Activated T-cell treated with anti-CD3 and anti-CD28 coated beads, Interleukin-2, amount 50 U/mL, for 24 hours (primary cell): ENCODE measurements at places on chromosomes 2 and 18.

GRCh38 chr18:68847219-68847837 is 49.4 kb downstream of the CCDC102B start:
- H3K4me3 ChIP-seq, result no peak overlapping the region
- no peak overlapping the region for H3K27ac ChIP-seq
- no peaks in the 10 kb centered on the region for H3K4me1 ChIP-seq
- no peaks in the 10 kb centered on the region for H3K27me3 ChIP-seq
- DNase-seq, result no peak
- H3K36me3 ChIP-seq, result no peaks in the 10 kb centered on the region

GRCh38 chr18:79695856-79696850 is 16.6 kb downstream of the CTDP1 start:
- no peak overlapping the region for H3K4me3 ChIP-seq
- H3K27ac ChIP-seq, result peak overlapping the region; percentile 40
- DNase-seq, result no peak
- H3K36me3 ChIP-seq, result peaks cover 72% of the 10 kb centered on the region

GRCh38 chr2:35314049-35314448 is 1041.5 kb upstream of the CRIM1 start:
- no peak overlapping the region for H3K27ac ChIP-seq
- DNase-seq, result no peak
- H3K27me3 ChIP-seq, result no peaks in the 10 kb centered on the region

DNA sequence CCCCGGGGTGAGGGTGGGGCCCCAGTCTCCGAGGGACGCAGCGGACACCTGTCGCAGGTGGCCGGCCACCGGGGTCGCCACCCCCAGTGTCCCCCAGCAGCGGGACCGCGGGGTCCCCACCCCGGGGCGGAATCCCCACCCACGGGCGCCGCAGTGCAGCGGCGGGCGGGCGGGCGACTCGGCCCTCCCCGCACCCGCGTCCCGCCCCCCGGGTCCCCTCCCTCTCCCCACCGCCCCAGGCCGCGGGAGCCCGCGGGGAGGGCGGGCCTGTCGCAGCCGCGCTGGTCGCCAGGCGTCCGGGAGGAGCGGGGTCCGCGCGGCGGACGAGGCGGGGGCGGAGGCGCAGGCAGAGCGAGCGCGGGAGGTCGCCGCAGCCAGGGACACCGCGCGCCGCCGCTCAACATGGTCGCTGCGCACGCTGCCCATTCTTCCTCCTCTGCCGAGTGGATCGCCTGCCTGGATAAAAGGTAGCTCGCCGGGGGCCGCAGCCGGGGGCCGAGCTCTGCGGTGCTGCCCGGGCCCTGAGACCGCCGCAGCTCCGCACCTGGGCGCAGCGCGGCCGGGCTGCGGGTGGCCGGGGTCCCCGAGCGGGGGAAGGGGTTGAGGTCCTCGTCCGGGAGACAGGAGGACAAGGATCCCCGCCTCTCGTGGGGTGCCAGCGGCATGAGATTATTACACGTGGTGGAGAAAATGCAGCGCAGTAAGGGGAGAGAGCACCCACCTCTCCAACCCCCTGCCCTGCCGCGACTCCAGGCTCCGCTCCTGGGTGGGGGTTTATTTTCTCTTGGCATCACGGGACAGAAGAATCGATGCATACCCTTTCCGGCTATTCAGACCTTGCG is at the start of gene RAPGEF4:
RAPGEF4 (plus strand) TSS at position 264 of the 842 bp plus-strand sequence; CDS start at position 403, 139 bp downstream.
- DNase-seq, result peak; percentile 31
- H3K27ac ChIP-seq, result no peak within 1 kb of the TSS
- peaks cover 8% of the 10 kb centered on the region for H3K4me1 ChIP-seq
- H3K4me3 ChIP-seq, result peak within 1 kb of the TSS; percentile 75

DNA sequence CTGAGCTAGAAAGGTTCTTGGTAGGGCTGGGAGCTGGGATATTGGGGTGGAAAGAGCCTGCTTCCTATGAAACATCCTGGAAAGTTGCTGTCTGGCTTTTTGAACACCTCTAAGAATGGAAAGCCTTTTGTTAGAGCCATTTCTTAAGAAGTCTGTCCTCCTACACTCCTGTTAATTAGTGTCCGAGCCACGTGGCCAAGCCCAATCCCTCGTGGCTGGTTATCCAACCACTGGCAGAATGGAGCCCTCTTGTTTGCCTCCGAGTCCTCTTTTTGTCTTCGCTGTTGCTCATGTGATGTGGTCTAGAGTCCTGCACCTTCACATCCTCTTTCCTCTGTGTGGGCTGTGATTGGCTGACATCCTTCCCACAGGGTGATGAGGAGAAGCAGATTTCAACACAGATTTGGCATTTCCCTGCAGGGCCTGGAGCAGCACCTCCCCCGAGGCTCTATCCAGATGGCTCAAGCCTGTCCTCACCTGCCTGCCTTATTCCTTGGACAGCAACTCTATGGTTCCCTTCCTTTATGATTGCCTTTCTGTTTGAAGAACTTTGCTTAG is 8.2 kb upstream of the TOGARAM2 start:
- peaks cover 6% of the 10 kb centered on the region for H3K4me1 ChIP-seq
- H3K36me3 ChIP-seq, result no peaks in the 10 kb centered on the region
- no peak overlapping the region for H3K4me3 ChIP-seq
- H3K27ac ChIP-seq, result no peak overlapping the region
- DNase-seq, result no peak

- no peak for DNase-seq
- H3K4me3 ChIP-seq, result no peak overlapping the region
- no peaks in the 10 kb centered on the region for H3K36me3 ChIP-seq
- H3K4me1 ChIP-seq, result no peaks in the 10 kb centered on the region
- H3K27me3 ChIP-seq, result no peaks in the 10 kb centered on the region
- no peak overlapping the region for H3K27ac ChIP-seq
These were observed 295.9 kb upstream of the LINC00305 start for GRCh38 chr18:64444819-64445218.

GRCh38 chr18:62844850-62845643 is 129.7 kb downstream of the PHLPP1 start:
- no peaks in the 10 kb centered on the region for H3K27me3 ChIP-seq
- H3K36me3 ChIP-seq, result peaks cover 6% of the 10 kb centered on the region

DNA sequence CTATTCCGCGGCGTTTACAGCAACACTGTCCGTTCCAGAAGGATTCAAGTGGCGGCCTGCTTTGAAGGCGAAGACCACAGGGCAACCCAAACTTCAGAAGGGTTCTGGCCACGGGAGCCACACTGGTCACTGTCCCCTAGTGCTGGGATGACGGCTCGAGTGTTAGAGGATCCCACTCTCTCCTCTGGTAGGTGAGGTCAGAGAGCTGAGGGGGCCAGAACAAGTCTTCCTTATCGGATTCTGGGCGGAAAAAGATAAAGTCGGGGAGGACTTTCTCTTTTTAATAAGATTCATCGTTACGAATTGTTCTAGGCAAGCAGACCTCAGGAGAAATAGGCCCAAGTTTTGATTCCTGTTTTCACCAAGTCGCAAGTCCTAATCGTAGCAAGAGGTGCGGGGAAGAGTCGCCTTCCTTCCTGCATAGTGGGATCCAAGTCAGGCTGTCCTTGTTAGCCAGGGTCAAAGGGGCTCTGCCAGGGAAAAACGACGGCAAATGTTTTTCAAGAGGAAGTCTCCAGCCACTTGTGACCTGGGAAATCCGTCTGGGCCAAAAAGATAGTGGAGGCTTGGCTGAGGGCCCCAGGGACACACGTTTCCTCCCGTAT is 864 bp upstream of the MYL12A start:
- peaks cover 46% of the 10 kb centered on the region for H3K4me1 ChIP-seq
- H3K27ac ChIP-seq, result peak overlapping the region; percentile 97
- H3K27me3 ChIP-seq, result no peaks in the 10 kb centered on the region
- peak; percentile 55 for DNase-seq
- H3K36me3 ChIP-seq, result peaks cover 64% of the 10 kb centered on the region

GRCh38 chr2:128835974-128836373 is 517.3 kb upstream of the HS6ST1 start:
- no peak overlapping the region for H3K27ac ChIP-seq
- H3K27me3 ChIP-seq, result no peaks in the 10 kb centered on the region
- no peaks in the 10 kb centered on the region for H3K36me3 ChIP-seq
- no peaks in the 10 kb centered on the region for H3K4me1 ChIP-seq
- no peak overlapping the region for H3K4me3 ChIP-seq

DNA sequence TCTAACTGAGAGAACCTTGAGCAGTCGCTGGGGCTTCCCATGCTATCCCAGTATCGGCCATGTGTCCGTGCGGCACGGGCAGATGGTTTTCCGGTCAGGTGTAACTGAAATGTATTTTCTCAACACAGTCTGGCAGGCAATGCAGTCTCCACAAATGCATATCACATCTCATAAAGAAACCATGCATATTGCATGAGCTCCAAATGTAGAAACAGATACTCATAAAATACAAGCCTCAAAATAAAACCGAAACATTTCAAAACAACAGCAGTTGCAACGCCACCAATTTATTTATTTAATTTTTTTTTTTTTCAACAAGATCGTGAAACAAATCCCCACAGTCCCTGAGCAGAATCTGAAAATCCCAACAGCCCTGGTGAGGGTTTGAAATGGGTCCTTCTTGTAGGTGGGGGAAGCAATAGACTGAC is 299.4 kb downstream of the LPIN1 start:
- no peak overlapping the region for H3K4me3 ChIP-seq
- no peak overlapping the region for H3K27ac ChIP-seq
- H3K27me3 ChIP-seq, result no peaks in the 10 kb centered on the region

DNA sequence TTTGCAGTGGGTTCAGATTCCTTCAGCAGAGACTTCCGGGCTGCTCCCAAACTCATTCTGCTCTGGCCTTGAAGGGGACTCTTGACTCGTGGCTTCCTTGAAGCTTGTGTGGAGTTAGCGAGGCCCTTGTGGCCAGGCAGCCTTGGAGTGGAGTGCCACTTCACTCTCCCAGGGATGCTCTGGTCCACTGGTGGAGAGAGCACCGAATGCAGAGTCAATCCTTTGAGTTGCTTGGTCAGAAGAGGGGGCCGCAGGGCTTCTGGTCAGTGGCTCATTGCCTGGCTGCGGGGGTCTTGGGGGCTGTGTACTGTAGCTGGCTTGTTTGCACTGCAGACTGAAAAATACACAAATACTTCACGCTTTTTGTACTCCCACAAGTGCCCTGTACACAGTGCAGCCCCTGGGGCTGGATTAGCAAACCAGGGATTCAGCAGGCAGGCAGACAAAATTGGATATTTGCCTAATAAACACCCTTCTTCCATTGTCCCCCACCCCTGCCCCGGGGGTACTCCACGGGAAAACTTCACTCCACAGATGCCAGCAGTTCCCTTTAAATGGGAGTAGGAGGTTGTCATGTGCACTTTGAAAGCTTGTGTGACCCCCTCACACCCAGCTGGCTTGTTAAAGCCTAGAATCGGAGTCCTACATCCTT is 3.2 kb downstream of the GLI2 start:
- H3K36me3 ChIP-seq, result no peaks in the 10 kb centered on the region
- DNase-seq, result no peak
- H3K27ac ChIP-seq, result no peak overlapping the region
- H3K4me3 ChIP-seq, result no peak overlapping the region
- peaks cover 82% of the 10 kb centered on the region for H3K27me3 ChIP-seq
- H3K4me1 ChIP-seq, result peaks cover 7% of the 10 kb centered on the region

DNA sequence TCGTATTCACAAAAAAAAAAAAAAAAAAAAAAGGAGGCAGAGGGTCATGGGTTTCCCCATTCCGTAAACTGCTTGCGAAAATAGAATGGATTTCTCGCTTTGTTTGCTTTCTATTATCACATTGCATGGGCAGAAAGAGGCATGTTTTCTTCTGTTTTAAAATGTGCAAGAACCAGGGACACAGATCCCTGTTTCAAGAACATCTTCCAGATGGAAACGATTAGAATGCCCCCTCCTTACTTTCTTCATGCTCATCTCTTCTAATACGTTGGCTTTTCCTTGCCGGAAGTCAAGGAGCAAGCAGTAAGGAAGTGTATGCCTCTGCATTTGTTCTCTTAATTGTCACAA is 51.0 kb upstream of the ZNF516 start:
- no peak for DNase-seq
- no peak overlapping the region for H3K27ac ChIP-seq
- H3K27me3 ChIP-seq, result peaks cover 4% of the 10 kb centered on the region
- no peaks in the 10 kb centered on the region for H3K36me3 ChIP-seq

- no peak overlapping the region for H3K27ac ChIP-seq
- H3K36me3 ChIP-seq, result no peaks in the 10 kb centered on the region
- H3K27me3 ChIP-seq, result no peaks in the 10 kb centered on the region
- DNase-seq, result no peak
- H3K4me3 ChIP-seq, result no peak overlapping the region
These were observed 193.1 kb downstream of the SH3RF3 start for GRCh38 chr2:109322111-109322510.

- H3K4me3 ChIP-seq, result no peak overlapping the region
- peaks cover 10% of the 10 kb centered on the region for H3K4me1 ChIP-seq
- no peaks in the 10 kb centered on the region for H3K27me3 ChIP-seq
- peak overlapping the region; percentile 35 for H3K27ac ChIP-seq
- no peak for DNase-seq
- H3K36me3 ChIP-seq, result peaks cover 33% of the 10 kb centered on the region
These were observed 5.1 kb downstream of the GPR75 start for GRCh38 chr2:53854678-53855077.

- H3K27me3 ChIP-seq, result peaks cover 2% of the 10 kb centered on the region
- no peaks in the 10 kb centered on the region for H3K4me1 ChIP-seq
- no peak overlapping the region for H3K4me3 ChIP-seq
- H3K36me3 ChIP-seq, result no peaks in the 10 kb centered on the region
- no peak for DNase-seq
These were observed 179.4 kb downstream of the ALPK2 start for GRCh38 chr18:58449464-58449863.

GRCh38 chr2:26922405-26923188 is 47.8 kb upstream of the MAPRE3 start:
- H3K4me1 ChIP-seq, result peaks cover 10% of the 10 kb centered on the region
- H3K36me3 ChIP-seq, result no peaks in the 10 kb centered on the region
- no peak overlapping the region for H3K4me3 ChIP-seq
- DNase-seq, result peak; percentile 46

DNA sequence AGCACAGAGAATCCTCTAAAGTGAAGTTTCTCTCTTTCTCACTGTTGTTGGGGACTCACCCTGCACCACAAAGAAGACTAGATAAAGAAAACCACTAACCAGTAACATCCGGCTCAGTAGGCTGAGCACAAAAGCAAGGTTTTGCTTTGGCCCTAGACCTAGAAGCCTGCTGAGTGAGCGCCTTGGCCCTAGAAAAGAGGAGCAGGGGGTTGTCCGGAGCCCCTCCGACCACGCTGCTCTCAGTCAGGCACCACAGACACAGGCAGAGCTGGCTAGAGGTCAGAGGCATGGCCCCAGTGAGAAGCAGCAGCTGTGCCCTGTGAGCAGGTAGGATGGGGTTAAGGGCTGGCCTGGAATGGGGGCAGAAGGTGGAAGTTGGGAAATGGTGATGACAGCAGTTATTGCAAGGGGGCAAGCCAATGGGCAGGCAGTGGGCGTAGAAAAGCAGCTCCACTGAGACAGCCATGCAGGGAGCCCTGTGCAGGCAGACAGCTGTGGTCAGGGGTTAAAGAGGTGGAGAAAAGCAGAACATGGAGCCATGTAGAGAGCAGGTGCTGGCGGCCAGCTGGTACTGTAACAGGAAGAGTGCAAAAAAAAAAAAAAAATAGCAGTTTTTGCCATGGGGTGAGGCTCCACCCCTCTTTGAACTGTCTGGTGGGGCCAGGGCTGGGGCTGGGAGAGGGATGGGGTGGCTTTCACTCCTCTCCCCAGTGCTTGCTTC is 36.9 kb upstream of the SLC14A1 start:
- H3K4me3 ChIP-seq, result peak overlapping the region; percentile 76
- peaks cover 68% of the 10 kb centered on the region for H3K4me1 ChIP-seq
- H3K27me3 ChIP-seq, result peaks cover 6% of the 10 kb centered on the region
- peak overlapping the region; percentile 84 for H3K27ac ChIP-seq
- DNase-seq, result peak; percentile 56

- H3K4me3 ChIP-seq, result no peak overlapping the region
These were observed 15.8 kb downstream of the KYNU start for GRCh38 chr2:142893241-142893640.

- H3K36me3 ChIP-seq, result no peaks in the 10 kb centered on the region
- no peak overlapping the region for H3K27ac ChIP-seq
- H3K27me3 ChIP-seq, result peaks cover 44% of the 10 kb centered on the region
- peaks cover 3% of the 10 kb centered on the region for H3K4me1 ChIP-seq
- no peak overlapping the region for H3K4me3 ChIP-seq
These were observed 61.1 kb downstream of the KCNF1 start for GRCh38 chr2:10972683-10973433.
